ENCODE measurements at places on chromosomes 5 and 9.

DNA sequence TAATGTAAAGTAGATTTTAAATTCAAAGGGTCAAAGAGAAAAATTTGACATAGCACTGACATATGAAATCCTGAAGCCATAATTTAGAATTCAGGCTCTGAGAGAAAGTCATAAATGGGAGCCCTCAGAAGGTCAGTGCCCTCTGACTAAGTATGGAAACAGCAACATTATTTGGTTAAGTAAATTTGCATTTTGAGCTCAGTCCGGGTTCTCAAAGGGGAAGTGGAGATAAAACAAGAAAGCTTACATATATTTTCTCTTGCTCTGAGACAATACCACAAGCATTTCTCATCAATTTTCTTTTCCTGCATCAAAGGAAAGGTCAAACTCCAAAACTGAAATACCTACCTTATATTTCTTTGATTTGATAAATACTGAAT, 348.0 kb downstream of the SEMA5A start:
- DNase-seq: no peak

GRCh38 chr9:130640681-130641080, 23.7 kb upstream of the PRDM12 start:
- DNase-seq: no peak

- DNase-seq: no peak
Measured at GRCh38 chr5:149500922-149501582, 50.2 kb downstream of the CSNK1A1 start.

DNA sequence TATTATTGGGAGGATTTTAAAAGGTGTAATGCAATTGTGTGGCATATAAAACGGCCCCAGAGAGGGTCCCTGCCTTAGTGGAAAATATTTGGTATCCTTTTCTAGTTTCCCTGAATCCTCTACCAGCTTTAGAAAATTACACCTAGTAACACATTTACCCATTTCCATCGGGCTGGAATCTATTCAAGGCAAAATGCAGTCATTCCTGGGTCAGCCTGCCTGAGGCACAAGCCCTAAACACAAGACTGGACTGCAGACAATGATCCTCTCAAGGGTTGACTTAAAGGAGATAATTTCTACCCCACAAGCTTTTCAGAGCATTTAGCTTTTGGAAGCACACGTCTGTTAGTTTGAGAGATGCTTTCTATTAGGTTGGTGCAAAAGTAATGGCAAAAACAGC, 124.4 kb upstream of the ADAMTSL1 start:
- DNase-seq: no peak

- DNase-seq: no peak
Measured at GRCh38 chr5:123438902-123439301, 15.7 kb upstream of the CEP120 start.

- no peak for DNase-seq
Measured at GRCh38 chr9:75891771-75892215, 1.3 kb downstream of the PCSK5 start.

GRCh38 chr5:140596321-140596741, 31.7 kb downstream of the SLC35A4 start:
- no peak for DNase-seq

DNA sequence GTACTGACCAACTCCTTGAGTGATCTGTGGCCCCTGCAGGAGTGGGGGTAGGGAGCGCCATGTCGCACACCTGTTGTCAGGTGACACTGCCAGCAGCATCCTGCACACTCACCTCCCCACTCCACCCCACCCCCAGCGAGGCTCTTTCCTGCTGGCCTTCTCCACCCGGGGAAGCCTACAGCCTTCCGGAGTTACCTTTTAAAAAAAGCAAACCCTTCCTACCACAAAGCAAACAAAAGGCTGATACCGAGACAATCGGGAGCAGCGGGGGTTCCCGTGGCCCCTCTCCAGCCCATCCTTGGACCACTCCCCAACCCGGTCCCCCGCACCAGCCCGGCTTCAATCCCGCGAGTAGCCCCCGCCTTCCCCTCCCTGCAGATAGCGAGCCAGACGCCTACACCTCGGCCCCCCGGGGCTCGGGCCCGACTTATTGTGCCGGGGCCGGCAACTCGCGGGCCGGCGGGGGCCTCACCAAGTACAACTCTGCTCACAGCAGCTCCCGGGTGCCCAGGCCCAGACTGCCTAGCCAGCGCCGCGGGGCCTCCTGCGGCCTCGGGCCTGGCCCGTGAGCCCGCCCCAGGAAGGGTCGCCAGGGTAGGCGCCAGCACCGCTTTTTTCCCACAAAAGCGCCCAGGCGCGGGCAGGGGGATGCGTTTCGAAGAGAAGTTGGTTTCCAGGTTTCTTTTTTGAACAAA, 724 bp downstream of the MACROH2A1 start:
- no peak for DNase-seq

GRCh38 chr5:77204967-77205366, 5.5 kb upstream of the PDE8B start:
- DNase-seq: no peak

- peak; percentile 37 for DNase-seq
Measured at GRCh38 chr5:14264605-14265316, 121.6 kb downstream of the TRIO start.

DNA sequence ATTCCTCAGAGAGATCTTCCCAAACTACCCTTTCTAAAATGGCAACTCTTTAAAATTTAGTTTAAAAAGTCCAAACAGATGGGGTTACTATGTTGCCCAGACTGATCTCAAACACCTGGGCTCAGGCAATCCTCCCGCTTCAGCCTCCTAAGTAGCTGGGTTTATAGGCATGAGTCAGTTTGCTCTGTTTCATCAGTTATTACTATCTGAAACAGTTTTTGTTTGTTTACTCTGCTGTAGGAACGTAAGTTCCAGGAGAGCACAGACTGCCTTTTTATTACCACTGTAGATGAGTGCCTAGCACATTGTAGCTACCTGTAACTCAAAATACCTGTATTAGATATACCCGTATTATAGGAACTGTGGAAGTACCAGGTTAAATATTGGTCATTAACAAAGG, 89.4 kb downstream of the UHRF2 start:
- DNase-seq: no peak

GRCh38 chr9:27467486-27467885, 56.6 kb upstream of the IFNK start:
- DNase-seq: no peak

DNA sequence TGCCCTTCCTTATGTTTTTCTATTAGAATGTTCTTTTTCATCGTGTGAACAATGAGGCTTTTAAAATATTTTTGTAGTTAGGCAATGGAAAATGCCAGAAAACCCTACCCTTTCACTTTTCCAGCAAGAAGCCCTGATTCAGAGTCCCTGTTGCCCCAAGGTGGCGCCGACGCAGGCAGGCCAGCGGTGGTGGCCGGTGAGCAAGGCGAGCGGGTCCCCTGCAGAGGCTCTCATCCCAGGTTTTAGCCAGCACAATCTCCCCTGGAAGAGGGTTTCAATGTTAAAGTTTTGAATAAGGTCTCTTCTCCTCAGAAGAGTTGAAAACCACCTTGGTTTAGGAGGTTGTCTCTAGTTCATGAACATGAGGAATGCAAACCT, 40.8 kb upstream of the CKMT2 start:
- no peak for DNase-seq

DNA sequence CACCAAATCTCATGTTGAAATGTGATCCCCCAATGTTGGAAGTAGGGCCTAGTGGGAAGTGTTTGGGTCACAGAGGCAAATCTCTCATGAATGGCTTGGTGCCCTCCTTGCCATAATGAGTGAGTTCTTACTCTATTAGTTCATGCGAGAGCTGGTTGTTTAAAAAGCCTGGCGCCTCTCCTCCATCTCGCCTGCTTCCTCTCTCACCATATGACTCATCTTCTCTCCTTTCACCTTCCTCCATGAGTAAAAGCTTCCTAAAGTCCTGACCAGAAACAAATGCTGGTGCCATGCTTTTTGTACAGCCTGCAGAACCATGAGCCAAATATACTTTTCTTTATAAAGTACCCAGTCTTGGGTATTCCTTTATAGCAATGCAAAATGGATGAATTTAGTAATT, 20.9 kb upstream of the ARHGAP26 start:
- DNase-seq: no peak

Measured in substantia nigra (tissue), 51 donors.